Effector CD4-positive, alpha-beta T cell (primary cell): ENCODE measurements at places on chromosomes 7 and 10.

DNA sequence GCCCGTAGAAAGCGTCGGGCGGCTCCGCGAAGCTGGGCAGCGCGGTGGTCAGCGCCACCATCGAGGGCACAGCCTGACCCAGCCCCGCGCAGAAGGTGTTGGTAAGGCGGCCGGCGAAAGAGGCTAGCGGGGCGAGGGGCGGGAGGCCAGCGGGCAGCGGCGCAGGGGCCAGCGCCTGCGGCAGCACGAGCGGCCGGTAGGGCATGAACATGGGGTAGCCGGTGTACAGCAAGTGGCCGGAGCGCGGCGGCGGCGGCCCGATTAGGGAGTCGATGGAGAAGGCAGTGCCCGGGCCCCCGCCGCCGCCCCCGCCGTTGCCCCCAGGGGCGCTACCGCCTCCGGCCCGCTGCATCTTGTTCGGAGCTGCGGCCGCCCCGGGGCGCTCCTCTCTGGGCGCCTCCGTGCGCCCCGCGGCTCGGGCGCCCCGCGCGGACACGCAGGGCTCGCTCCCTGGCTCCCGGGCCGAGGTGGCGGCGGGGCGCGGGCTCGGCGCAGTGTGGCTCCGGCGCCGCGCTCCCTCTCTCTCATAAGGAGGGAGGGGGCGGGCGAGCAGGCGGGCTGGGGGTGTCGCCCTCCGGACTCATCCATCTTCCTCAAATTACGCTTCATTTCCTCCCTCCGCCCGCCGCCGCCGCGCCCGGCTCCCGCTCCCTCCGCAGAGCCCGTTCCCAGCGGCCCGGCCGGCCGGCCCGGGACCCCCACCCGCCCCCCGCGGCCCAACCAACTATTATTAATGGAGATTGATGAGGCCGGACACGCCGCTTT lies at the start of gene GBX1:
Gene GBX1, minus strand, starts transcription at position 498 of the 765 bp plus-strand sequence. Its CDS starts 146 bp downstream, at position 352.
- DNase-seq = no peak

GRCh38 chr7:50957431-50957830 lies 174.7 kb upstream of the GRB10 start:
- DNase-seq = no peak

- DNase-seq = no peak
Measured at GRCh38 chr7:95690367-95690947, 81.9 kb upstream of the DYNC1I1 start.

DNA sequence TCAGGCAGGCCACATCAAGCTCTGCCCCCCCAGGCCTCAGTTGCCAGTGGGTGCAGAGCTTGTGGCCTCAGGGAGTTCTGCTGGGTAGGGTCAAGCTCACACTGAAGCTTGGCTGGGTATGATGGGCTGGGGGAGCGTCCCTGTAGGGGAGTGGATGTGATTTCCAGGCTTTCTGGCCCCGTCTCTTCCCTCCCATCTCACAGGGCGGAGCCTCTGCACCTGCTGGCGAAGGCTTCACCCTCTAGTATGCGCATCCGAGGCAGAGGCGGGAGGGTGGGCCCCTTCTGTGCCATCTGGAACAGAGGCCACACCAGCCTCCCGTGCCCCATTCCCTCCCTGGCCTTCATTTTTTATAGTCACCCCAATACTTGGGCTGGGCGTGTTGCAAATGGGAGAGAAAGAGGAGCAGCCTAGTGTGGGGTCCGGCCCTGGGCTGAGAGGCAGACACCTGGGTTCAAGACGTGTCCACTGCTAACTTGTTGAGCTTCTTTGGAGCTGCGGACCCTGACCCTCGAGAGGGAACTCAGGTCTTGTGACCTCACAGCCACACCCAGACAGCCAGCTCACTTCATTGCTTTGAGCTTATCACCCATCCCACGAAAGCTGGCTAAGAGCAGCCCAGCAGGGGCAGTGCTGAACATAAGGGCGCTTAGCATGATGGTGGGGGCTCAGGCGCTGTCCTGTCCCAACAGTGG lies 2.3 kb downstream of the AQP1 start:
- no peak for DNase-seq

DNA sequence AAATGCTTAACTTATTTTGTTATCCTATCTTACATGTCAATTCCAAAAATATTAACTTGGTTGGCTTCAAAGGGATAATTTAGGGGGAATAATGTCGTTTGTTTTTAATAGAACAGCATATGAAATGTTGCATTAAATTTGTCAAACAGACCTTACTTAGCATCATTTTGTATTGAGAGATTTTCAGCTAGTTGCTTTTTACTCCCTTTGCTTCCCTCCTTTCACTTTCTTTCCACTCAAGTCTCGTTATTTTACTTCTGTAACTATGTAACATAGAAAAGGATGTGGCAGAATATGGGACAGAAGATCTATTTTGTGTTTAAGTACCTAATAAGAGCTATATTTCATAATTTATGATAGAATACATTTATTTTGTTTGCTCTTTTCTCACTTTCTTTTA lies 2.6 kb downstream of the PHYHIPL start:
- no peak for DNase-seq

GRCh38 chr10:49598164-49598856 lies 11.8 kb upstream of the SLC18A3 start:
- DNase-seq = no peak

DNA sequence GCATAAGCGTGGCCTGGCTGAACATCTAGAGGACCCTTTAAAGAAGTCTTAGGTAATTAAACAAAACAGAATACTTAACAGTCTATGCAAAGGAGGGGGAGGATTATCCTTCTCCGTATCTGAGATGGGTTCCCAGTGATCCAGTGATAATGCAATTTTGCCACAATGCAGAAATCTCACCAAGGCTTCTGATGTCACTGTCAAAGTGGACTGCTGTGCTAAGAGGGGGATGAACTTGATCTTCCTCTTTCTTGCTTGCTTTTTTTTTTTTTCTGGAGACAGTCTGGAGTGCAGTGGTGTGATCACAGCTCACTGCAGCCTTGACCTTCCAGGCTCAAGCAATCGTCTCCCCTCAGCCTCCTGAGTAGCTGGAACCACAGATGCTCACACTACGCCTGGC lies 30.8 kb downstream of the GATA3 start:
- DNase-seq = no peak

GRCh38 chr7:19920166-19920565 lies 146.7 kb upstream of the TMEM196 start:
- no peak for DNase-seq

DNA sequence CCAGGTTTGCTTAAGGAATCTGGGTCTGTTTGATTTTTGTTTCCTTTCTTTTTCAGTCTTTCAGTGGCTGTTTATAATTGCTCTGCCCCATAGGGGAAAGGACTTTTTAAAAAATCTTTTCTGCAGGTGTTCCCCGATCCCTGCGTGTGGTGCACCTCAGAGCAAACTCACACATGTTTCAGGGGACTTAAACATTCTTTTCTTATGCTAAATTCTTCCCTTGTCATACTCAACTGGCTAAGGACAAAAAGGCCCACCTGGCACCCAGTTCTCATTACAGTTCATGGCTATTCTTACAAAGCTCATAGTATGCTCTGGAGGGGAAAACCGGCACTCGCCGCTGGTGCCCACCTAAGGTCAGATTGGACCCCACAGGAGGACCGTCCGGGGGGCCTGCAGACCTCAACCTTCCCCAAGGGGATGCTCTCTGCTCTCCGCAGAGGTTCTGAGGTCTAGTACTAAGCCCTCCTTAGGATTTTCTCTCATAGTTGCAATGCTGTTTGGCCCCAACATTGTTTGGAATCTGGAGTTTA lies 220.3 kb downstream of the HGF start:
- no peak for DNase-seq

DNA sequence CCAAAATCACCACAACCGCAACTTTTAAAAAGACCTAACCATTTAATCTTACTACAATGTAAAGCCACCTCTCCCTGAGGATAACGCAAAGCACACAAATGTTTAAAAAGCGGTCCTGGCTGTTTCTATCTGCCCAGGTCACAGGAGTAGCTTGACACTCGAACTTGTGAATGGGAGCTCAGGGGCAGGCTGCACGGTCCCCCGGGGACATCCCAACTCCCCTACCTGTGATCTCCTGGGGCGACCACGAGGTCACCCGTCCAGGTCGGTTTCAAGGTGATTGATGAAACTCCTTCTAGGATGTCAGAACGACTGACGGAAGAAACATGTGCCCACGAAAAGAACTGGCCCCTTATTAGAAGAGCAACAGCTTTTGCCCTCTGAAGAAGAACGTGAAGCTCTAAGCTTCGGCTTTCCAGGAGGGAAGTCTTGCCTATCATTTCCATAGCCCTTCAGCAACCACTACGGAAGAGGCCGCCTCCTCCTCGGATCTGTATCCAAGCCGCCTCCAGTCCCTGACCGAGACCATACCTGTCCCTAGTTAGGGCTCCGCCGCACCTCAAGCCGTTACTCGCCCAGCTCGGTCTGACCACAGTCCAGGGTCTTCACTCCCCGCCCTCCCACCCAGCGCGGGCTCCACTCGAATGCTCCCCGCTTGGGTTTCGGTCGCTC lies 459 bp downstream of the CYCS start:
- peak; percentile 8 for DNase-seq

DNA sequence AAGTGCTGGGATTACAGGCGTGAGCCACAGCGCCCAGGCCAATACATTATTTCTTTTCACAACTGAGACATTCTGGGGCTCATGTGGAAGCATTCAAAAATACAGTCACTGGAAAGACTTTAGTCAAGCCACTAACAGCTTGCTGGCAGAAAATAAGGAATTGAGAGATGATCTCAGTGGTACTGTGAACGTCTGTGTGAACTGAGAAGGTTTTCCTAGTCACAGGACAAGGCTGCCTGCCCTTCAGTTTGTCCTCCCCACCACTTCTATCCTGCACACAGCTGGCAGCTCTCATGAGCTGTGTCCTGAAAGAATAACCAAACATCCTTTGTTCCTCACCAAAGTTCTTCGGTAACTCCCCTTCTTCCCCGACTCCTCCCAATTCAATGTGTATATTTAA lies 31.3 kb upstream of the ITGA8 start:
- DNase-seq = no peak

GRCh38 chr10:122213766-122214165 lies 57.3 kb upstream of the BTBD16 start:
- DNase-seq = no peak
